ENCODE measurements at places on chromosomes 3 and 15. TPM values are rescaled to one million over a fixed set of nuclear protein-coding genes. Genes with fewer than 3 reads are reported as not detected.

The OTOL1 gene
- not detected for total RNA-seq

DNA sequence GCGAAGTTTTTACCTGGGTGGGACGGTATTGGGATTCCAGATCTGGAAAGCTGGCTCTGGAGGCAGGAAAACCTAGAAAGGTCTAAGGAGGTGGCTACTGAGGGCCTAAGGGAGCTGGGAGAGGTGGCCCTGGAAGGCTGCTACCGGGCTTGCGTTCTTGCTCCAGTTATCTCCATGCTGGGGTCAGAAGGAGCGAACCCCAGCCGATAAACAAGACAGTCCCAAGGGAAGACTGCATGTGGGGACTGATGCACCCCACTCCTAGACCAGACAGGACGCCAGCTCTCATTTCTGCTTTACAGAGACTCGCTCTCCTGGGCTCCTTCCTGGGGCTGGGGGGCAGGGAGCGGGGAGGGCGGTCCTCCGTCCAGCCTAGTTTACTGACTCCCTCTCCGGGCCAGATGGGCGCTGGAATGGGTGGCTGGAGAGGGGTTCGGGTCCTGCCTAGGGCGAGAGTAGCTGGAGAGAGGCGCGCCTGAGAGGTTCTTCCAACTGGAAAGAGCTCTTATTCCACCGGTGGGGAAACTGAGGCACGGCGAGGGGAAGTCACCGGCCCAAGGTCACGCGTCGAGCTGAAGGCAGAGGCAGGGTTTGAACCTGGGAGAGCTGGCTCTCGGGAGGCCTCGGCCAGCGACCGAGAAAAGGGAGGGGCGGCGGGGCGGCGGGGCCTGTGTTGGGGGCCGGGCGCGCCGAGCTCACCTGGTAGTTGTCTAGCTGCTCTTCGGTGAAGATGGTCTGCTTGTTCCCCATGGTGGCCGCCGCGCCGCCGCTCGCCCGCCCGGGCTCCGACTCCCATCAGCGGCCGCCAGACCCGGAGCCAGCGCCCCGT is 565 bp downstream of the CIB2 start:
- no peaks in the 10 kb centered on the region for H3K27me3 ChIP-seq
- DNase-seq: no peak
- H3K36me3 ChIP-seq: no peaks in the 10 kb centered on the region
- peak overlapping the region; percentile 39 for H3K27ac ChIP-seq
- no peak overlapping the region for H3K4me3 ChIP-seq
- peaks cover 18% of the 10 kb centered on the region for H3K4me1 ChIP-seq

The RTP1 gene
- total RNA-seq: not detected

DNA sequence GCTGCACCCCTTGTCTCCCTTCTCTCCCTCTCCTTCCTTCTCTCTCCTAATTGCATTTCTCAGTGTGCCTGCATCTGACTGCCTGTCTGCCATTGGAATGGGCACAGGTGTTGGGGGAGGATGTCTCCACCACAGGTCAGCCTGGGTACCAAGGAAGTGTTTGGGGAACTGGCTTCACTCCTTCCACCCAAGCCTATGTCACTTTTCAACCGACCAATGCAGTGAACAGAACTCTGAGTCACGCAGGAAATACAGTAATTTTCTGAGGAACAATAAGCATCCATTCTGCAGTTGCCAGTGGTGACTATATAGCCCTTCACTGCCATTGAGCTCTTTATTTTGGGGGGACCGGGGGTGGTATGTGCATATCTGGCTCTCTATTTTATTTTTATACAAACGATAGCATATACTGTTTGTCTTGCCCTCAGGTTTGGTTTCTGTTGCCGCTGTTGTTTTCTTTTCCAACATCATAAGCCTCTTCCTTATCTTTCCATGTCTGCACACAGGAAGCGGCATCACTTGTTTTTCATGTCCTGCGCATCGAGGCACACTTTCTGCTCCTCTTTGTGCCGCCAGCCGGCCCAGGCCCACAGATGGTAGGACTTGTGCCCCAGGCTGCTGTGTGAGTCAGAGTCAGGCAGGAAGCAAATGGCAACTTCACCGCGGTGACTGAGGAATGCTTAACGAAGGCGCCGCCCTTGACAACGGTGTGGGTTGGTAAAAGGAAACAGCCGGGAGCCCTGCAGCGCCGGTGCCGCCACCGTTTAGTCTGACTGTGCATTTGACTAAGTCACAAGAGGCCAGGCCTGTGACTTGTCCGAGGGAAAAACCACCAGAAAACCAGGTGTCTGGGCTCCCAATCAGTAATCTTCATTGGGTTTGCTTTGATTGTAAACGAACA is 21.1 kb upstream of the CDCP1 start:
- H3K4me1 ChIP-seq: no peaks in the 10 kb centered on the region
- peak; percentile 85 for DNase-seq

The ZBTB11 gene
- 16.4 TPM for total RNA-seq

The SNTN gene
- total RNA-seq: not detected

GRCh38 chr3:30934208-30934550 is 39.7 kb upstream of the GADL1 start:
- no peaks in the 10 kb centered on the region for H3K36me3 ChIP-seq
- no peaks in the 10 kb centered on the region for H3K27me3 ChIP-seq
- peak; percentile 53 for DNase-seq
- peaks cover 15% of the 10 kb centered on the region for H3K4me1 ChIP-seq
- peak overlapping the region; percentile 42 for H3K27ac ChIP-seq

Data from Caco-2 (cell line).